Stimulated activated CD8-positive, alpha-beta memory T cell treated with anti-CD3 and anti-CD28 coated beads, Interleukin-7, amount 100 ng/mL, for 1 hour (primary cell): ENCODE measurements at places on chromosomes 3 and 15.

DNA sequence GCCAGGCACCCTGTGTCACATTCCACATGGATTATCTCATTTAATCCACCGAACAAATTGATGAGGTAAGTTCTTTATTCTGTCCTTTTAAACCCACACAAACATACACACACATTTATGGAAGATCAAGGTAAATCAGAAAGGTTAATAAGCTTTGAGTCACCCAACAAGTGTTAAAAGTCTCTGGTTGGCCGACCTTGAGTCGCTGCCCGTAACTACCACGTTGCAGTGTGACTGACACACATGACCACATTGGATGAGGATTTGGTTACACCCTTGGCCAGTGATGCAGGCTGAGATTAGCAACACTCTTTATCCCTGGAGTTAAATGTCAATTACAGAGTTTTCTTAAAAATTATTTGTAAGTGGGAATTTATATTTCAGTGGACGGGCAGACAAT lies 19.2 kb downstream of the FOXP1 start:
- DNase-seq, result no peak

GRCh38 chr15:60391722-60392315 lies 6.0 kb downstream of the ANXA2 start:
- DNase-seq, result no peak

DNA sequence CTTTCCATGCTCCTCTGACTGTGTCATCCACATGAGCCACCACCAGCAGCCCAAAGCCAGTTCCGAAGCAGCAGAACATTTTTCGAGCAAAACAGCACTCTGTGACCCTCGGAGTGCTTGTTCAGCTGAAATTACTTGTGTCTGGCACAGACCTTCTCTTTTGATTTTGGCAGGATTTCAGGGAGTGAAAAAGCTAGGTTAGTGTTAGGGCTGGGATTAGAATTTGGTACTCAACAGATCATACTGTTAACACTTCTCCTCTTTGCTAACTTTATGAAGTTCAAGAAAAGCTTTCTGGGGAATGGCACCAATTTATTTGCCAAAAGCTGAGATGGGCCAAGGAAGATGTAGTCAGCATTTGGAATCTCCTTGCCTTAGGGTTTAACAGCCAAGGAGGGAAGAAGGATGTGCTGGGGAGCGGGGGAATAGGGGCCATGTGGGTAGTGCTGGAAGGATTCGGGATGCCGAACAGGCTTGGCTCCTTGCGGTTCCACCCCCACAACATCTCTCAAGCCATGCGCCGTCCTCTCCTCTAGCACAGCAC lies 55.1 kb upstream of the TRA2B start:
- no peak for DNase-seq

DNA sequence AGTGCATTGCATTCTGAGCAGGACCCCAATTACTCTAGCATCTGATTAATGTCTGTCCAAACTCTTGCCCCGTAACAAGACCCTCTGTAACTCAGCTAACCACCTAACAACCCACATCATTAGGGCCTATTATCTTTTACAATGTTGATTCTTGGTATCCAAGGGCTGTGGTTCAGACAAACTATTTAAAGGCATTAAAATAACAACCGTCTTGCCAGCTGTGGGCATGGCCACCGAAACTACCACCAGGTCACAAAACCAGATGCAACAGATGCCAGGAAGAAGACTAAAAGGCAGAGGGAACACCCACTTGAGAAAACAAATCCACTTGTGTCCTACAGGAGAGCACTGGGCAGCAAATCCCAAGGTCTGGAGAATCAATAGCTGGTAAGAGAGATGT lies 262.9 kb downstream of the ERC2 start:
- DNase-seq, result no peak

DNA sequence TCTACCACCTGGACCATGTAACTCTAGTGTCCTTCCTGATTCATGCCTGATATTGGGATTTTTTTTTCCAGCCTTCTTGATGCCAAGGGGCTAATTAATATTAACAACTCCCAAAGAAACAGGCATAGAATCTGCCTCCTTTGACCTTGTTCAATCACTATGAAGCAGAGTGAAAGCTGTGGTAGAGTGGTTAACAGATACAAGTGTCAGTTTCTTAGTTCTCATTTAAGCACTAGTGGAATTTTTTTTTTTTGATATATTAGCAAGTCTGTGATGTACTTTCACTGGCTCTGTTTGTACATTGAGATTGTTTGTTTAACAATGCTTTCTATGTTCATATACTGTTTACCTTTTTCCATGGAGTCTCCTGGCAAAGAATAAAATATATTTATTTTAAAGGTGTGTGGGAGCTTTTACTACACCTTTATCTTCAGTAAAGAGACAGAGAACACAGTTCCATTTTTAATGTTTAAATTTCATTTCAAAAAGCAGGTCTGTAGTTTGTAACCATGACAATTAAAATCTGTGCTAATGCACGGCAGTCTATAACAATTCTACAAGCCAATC lies 67.1 kb downstream of the TOP2B start:
- no peak for DNase-seq

- no peak for DNase-seq
Observed at GRCh38 chr15:25987638-25988037, 124.5 kb upstream of the ATP10A start.

- no peak for DNase-seq
Observed at GRCh38 chr3:128503164-128503651, 10.2 kb upstream of the GATA2 start.

DNA sequence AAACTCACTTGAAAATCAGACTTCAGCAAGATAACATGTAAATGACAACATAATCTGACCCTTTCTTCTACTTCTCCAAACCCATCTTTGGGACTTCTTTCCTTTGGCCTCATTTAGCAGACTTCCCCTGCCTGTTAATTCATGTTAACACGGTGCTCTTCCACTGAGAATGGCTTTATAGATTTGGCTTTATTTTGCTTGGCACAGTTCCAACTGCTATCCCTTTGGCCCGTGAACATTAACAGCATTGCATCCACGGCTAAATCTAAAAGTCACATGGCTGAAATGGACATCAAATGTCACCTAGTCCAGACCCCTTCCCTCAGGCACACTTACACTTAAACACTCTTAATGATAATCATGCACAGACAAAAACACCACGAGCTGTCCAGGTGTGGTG lies 3.8 kb downstream of the ZMAT3 start:
- DNase-seq, result no peak

- no peak for DNase-seq
Observed at GRCh38 chr3:43869491-43869890, 178.8 kb downstream of the ABHD5 start.

DNA sequence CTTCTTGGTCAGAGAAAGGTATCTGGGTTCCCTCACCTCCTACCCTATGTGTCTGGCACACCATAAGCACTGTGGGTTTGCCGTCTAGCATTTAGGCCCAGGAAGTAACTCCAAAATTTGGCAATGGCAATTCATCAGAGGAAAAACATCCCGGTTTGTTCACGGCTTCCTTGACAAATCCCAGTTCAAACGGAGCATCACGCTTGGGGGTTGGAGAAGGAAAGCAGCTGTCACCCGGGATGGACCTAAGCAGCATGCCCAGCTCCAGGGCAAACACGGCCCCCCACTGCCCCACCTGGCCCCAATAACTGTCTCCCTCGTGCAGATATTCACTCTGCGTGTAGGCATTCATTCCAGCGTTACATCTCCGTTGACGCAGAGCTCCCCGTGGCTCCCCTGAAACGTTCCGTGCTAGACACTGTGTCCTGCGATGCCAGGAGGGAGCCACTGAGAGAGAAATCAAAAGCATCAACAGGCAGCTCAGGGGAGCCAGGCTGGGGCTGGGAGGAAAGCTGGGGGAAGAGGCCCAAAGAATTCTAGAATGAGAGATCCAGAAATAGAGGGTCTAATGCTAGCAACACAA lies 41.4 kb downstream of the NTRK3 start:
- DNase-seq, result no peak

DNA sequence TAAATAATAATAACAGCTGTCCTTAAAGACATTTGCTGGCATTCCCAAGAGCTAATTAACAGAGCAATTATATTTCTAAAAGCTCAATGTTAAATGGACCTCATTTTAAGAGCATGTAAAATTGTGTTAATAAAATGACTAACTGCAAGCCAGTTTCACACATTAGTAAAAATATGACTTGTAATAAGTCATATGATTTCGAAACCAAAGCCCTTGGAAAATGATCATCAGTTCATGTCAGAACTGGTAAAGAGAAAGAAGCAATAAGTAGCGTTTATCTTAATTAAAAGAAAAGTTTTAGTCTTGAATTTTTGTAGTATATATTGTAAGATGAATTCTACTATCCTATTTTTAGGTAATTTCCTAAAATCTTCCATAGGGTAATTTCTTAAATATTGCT lies 310.7 kb downstream of the CNTN3 start:
- DNase-seq, result no peak

DNA sequence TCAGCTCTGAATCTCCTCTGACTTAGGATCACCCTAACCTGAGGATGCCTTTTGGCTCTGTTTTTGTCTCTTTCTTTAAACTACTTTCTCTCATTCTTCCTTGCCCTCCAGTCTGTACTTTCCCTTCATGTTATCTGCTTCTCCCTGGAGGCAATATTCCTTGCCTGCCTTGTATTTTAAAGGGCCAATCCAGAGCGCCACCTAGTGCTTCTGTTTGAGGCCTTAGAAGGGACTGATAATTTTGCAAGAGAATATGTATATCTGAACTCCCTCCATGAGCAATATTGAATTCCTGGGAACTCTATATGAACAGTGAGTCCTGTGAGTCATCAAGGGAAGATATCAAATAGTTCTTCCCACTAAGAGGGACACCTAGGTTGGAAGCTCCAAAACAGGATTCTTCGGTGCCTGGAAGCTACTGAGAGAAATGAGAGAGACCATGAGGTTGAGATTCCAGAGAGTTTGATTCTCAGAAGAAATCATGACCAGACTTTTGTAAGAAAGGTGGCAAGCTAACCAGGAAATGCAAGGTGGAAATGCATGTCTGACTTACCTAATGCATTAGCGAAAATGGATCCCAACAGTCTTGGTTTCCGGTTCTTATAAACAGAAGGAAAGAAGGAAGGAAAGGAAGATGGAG lies 203.8 kb upstream of the CD96 start:
- peak; percentile 2 for DNase-seq

DNA sequence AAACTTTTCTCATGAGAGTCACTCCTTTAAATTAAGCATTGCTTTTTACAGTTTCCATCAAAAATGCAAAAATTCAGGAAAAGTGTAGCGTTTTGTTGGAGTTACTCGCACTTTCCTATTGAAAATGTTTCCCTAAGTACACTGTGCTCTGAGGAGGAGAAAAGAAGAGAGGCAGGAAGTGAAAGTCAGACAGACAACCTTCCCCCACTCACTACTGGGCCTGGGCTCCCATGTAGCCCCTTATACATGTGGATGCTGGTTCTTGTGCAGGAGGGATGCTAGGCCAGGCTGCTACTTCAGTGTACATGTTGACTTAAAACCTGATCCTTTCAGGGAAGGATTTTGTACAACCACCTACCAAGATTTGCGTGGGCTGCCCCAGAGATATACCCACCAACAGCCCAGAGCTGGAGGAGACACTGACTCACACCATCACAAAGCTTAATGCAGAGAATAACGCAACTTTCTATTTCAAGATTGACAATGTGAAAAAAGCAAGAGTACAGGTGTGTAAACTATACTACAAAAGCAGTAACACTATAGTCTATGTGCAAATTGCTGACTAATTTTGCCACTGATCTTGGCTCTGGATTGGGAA lies 15.1 kb downstream of the KNG1 start:
- DNase-seq, result no peak

- no peak for DNase-seq
Observed at GRCh38 chr3:193378706-193379105, at the start of gene ATP13A5. Gene ATP13A5, minus strand, starts transcription at chr3:193378753. Its CDS starts 28 bp downstream, at chr3:193378725.

DNA sequence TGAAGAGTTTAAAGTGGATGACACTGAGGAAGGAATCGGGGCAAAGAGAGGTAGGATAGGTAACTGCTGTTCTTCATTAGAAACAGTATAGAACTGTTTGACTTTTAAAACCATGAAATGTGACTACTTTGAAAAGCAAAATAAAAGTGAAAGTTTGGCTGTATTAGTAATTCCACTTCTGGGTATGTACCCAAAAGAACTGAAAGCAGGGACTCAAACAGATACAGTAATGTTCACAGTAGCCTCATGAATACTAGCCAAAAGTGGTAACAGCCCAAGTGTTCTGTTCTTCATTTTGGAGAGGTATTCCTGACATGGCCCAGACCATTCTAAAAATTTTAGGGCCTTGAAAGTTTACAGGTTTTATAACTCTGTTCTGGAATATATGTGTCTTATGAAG lies 1055.4 kb downstream of the TBL1XR1 start:
- DNase-seq, result no peak

DNA sequence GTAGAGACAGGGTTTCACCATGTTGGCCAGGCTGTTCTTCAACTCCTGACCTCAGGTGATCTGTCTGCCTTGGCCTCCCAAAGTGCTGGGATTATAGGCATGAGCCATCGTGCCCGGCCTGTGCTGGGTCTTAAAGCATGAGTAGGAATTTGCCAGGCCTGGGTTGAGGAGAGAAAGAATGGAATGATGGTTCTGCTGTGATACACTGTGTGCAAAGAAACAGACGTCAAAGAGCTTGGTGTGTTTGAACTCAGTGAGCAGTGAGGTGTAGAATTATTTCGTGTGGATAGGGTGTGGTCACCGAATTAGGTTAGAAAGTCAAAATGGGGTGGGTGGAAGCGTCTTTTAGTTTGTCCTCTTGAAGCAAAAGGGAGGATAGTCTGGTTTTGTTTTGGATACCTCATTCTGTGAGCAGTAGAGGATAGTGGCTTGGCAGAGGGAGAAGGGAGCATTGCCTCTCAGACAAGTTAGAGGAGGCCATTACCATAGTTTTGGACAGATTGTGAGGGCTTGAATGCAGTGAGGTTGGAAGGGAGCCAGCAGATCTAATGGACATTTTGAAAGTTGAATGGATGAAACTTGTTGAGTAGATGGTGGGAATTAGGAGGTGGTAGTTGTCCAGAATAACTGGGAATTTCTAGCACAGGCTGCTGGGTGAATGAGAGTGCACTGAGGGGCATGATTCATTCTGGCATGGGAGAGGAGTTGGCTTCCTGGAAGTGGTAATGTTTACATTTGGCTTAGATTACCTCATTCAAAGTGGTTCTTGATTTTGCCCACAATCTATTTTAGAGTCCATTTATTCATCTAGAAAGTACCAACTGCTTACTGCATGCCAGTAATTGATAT lies 27.2 kb downstream of the AKAP13 start:
- DNase-seq, result no peak

GRCh38 chr3:133506215-133506901 lies 67.1 kb upstream of the CDV3 start:
- DNase-seq, result no peak

GRCh38 chr3:114627770-114628169 lies 333.9 kb downstream of the TIGIT start:
- no peak for DNase-seq

GRCh38 chr3:55647063-55647462 lies 160.0 kb upstream of the WNT5A start:
- DNase-seq, result no peak

- DNase-seq, result no peak
Observed at GRCh38 chr3:188689101-188689574, 482.6 kb upstream of the TPRG1 start.

DNA sequence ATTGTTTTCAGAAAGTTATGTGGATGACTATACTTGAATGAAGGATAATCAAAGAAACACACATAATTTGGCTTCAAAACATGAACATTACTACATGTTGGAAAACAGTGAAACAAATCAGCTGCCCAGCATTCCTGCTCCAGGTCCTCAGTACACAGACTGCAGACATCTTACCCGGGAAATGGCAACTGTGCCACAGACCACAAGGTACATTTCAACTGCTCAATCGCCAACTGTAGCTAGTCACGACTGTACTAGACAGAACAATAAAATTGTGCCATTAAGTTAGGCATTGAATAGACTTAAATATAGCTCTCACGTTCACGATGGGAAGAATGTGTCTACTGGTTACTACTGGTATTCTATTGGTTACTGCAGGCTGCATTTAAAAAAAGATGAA lies 5.0 kb downstream of the NAA50 start:
- DNase-seq, result no peak

- DNase-seq, result no peak
Observed at GRCh38 chr15:63084806-63085205, 36.9 kb upstream of the LACTB start.
